ENCODE measurements at places on chromosomes 6 and 20. TPM values are rescaled to one million over a fixed set of nuclear protein-coding genes. Genes with fewer than 3 reads are reported as not detected.

Gene BIRC7
- polyA plus RNA-seq = 2.8 TPM

Gene VSX1
- polyA plus RNA-seq = not detected

Gene GNAS-AS1
- polyA plus RNA-seq = 0.67 TPM

Gene NKAIN4
- polyA plus RNA-seq = 24.2 TPM

Gene KCNS1
- 0.73 TPM for polyA plus RNA-seq

Gene FRS3
- polyA plus RNA-seq = 8.4 TPM

Gene COL10A1
- 0.95 TPM for polyA plus RNA-seq

Gene MCHR2
- polyA plus RNA-seq = not detected

Gene COL21A1
- 220 TPM for polyA plus RNA-seq

Gene HRH3
- 0.07 TPM for polyA plus RNA-seq

Gene PSMF1
- 143 TPM for polyA plus RNA-seq

Gene HLA-B
- 105 TPM for polyA plus RNA-seq

Gene ZNF334
- 31.5 TPM for polyA plus RNA-seq

Gene PI3
- polyA plus RNA-seq = not detected

Gene BFSP1
- 3.2 TPM for polyA plus RNA-seq

Gene SYNDIG1
- polyA plus RNA-seq = 9.1 TPM

- DNase-seq = no peak
Observed at GRCh38 chr20:57090590-57091560, 175.6 kb downstream of the BMP7 start.

- DNase-seq = no peak
Observed at GRCh38 chr6:4008324-4009047, 70.5 kb downstream of the FAM217A start.

- no peak for DNase-seq
Observed at GRCh38 chr6:139987091-139987490, 612.6 kb upstream of the CITED2 start.

DNA sequence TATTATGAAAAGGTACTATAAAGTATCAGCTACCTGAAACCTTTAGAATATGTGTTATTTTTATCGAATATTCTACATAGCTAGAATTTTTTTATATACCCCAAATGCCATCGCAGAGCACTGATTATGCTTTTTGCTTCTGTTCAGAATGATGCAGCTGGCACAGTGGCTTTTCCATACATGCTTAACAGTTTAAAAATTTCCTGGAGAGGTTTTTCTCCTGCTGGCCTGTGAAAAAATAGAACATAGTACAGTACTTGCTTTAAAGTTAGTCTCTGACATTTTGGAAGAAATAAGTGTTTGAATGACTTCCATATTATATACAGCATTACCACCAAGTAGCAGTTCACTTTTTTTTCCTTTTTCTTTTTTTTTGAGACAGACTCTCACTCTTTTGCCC, 5.3 kb downstream of the DOP1A start:
- DNase-seq = no peak

DNA sequence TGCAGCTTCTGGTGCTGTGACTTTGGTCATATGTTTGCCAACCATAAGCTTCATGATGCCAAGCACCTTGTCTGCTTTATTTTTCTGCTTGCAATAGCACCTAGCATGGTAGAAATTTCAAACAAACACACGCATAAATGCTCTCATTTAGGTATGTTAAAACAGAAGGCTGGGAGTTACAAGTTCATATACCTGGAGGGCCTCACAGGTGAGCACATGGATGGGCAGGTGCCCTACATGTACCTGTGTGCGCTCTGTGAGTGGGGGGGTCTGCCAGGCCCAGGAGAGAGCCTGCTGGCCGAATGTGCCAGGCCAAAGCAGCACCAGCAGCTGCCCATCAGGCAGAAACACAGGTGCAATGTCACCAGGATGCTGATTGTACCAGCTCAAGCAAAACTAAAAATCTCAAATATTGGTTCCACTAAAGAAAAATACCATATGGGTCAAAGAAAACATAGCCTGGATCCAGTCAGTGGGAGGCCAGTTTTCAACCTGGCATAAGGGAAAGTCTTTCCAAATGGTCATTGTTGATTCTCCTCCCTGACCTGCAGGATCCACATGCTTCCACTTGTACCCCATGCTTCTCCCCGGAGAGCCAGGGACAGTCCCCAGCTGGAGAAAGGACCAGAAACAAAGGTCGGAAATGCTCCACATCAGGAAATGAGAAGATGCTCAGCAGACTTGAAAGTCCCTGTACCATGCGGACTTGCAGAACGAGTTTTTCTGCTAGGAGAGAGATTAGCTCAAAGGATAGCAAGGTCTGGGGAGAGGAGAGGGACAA, 7.2 kb upstream of the PFDN4 start:
- DNase-seq = no peak

DNA sequence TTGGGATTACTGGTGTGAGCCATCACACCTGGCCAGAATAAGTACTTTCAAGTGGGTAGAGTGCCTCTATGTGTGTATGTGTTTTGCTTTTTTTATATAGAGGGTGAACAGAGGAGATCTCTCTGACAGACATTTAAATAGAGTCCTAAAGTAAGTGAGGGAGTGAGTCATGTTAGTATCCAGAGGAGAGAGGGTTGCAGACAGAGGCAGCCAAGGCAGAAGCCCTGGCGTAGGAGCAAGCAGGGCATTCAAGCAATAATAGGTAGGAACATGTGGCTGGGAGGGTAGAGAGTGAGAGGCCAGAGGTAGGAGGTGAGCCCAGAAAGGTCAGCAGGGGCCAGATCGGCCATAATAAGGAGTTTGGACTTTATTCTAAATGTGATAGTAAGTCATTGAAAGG, 48.9 kb downstream of the PHF20 start:
- no peak for DNase-seq

DNA sequence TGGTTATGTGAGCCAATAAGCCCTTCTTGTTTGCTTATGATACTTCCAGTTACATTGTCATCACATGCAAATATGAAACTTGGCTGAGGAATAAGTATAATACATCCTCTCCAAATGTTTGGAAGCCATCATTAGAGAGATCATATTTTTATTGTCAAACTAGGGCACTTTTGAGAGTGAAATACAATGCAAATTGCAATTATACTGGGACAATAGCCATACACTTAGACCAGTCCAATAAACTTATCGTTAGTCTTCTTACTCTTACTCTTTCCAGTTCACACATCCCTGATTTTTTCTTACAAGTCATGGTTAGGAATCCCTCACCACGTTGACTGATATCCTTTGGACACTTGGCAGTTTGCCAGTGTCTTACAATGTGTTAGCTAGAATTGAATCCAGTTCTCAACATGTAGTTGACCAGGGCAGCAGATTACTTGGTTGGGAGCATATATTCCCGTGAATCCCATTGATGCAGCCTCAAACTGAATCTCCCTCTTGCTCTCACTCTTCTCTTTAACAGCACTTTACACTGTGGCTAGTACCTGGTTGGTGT, 519.7 kb upstream of the ID4 start:
- no peak for DNase-seq

DNA sequence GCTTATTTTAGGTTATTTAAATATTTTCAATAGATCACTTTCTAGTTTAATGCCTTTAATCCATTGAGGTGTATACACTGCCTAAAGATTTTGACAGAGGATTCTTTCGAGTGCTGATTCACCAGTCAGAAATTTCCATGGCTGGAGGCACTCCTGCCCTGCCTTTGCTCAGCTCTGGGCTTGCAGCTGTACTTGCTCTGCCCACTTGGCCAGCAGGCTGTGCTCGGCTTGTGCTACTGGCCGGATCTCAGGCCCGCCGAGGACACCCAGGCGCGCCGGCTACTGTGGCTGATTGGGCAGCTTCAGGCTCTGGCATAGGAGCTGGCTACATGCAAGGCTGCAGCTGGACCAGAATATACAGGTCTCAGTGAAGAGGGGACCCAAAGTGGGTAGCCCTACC, 675.1 kb upstream of the MMS22L start:
- DNase-seq = no peak

- no peak for DNase-seq
Observed at GRCh38 chr6:151109361-151109760, 130.4 kb upstream of the AKAP12 start.

DNA sequence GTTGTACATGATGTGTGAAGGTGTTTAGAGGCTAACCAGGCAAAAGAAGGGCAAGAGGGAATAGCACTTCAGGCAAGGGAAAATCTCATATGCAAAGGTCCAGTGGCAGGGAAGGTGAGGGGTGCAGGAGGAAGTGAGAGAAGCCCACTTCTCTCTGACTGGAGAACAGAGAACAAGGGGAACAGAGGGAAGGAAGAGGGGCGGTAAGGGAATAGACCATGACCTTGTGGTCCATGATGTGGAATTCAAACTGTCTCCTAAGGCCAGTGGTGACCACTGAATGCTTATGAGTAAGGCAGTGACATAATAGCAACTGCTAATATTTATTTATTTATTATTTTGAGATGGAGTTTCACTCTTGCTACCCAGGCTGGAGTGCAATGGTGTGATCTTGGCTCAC, 20.6 kb upstream of the SLC9A8 start:
- no peak for DNase-seq

DNA sequence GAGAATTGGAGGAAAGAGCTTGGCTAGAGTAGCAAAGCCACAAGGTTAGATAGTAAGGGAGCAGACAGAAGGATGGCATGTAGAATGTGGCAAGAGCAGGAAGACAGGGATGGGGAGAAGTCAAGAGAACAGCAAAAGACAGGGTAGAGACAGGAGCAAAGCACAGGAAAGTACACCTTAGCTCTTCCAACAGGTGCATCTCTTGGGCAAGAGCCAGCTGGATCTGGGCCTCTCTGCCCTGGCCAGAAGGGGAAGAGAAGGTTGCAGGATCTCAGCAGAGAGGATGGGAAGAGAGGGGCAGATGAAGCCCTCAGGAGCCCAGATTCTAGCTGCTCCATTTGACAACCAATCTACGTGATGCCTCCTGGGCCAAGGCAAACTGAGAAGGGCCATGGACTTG, 16.7 kb downstream of the SCUBE3 start:
- DNase-seq = no peak

GRCh38 chr6:119148825-119149525, 70.5 kb upstream of the FAM184A start:
- DNase-seq = no peak

DNA sequence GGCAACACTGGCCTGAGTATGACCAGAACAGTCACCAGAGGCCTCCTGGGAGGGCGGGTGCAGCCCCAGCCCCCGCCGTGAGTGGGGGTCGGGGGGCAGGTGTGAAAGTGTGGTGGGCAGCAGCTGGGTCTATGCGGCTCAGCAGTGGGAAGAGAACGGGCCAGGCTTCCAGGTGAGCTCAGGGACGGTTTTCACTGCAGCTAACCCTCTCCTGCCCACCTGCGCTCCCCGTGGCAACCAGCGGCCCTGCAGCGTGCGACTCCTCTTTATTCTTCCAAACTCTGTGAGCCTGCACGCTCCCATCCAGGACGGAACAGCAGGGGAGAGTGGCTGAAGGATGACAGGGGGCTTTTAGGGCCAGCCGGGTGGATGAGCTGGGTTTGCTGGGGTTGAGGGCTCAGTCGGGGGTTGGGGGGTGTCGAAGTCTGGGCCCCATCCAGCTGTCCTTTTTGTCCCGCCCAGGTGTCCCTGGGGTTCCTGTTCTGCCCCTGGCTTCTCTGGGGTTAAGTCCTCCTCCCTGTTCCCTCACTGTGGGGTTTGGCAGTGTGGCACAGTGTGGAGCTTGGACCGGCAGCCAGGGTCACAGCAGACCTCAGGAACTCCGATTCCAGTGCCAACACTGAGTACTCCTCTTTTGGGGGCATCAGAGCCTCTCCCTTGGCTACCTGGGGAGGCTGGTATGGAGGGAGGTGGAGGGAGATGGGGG, 859 bp upstream of the BIRC7 start:
- no peak for DNase-seq

- DNase-seq = peak; percentile 43
Observed at GRCh38 chr6:156719720-156720563, 57.2 kb upstream of the ARID1B start.

GRCh38 chr6:3940703-3941102, 91.5 kb downstream of the FAM50B start:
- no peak for DNase-seq
